Lung microvascular endothelial cell (primary cell): ENCODE measurements at places on chromosomes 2 and 18. TPM values are rescaled to one million over a fixed set of nuclear protein-coding genes. Genes with fewer than 3 reads are reported as not detected.

DNA sequence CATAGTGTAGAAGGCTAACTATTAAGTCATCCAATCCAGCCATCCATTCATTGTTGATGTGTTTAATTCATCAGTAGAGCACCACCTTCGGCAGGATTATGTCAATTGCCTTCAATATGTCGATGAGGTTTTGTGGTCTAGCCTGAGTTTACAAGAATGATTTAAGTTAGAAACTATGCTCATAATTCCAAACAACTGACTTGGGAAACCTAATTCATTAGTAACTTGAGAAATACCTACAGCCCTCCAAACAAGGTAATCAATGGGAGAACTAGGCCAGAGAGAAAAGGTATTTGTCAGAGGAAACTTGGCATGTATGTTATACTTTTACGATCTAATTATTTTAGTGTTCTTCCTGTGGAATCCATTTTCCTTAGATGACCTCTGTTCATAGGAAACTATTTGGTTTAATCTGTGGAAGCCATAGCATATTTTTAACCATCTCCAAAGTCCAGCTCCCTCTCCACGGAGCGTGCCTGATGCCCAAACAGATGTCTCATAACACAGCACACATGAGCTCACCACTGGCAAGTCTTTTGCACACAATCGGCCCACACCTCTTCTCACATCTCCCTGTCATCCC, 148.5 kb downstream of the GFPT1 start:
- DNase-seq = no peak

- DNase-seq = no peak
These were observed 37.1 kb downstream of the NEMP2 start for GRCh38 chr2:190497428-190497827.

DNA sequence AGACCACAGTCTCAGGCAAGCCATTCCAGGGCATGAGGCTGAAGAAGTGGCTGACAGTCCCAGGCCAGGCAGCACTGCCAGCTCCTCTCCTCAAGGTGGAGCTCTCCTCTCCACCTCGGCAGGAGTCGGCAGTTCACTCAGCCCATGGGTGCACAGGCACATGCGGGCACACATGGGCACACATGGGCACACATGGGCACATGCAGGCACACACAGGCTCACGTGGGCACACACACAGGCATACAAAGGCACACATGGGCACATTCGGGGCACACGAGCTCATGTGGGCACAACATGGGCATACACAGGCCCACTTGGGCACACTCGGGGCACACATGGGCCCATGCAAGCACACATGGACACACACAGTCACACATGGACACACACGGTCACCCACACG, 65.3 kb upstream of the TAF1B start:
- DNase-seq = peak; percentile 33

- no peak for DNase-seq
These were observed 160.9 kb downstream of the DYSF start for GRCh38 chr2:71613953-71614925.

GRCh38 chr2:102080451-102081242, 61.9 kb upstream of the IL1R1 start:
- DNase-seq = no peak

The SP5 gene
- not detected in 2 replicates for total RNA-seq

The AQP12B gene
- not detected in 2 replicates for total RNA-seq

The GAREM1 gene
- 0.20 and 0.22 TPM in 2 replicates for total RNA-seq
